KBM-7 (cell line): ENCODE measurements at places on chromosomes 2 and 18.
A peak's percentile ranks its signal among the peaks of the same experiment; 100 is the strongest.

- no peak for DNase-seq
Observed at GRCh38 chr2:232893834-232894233, 23.8 kb downstream of the SNORC start.

DNA sequence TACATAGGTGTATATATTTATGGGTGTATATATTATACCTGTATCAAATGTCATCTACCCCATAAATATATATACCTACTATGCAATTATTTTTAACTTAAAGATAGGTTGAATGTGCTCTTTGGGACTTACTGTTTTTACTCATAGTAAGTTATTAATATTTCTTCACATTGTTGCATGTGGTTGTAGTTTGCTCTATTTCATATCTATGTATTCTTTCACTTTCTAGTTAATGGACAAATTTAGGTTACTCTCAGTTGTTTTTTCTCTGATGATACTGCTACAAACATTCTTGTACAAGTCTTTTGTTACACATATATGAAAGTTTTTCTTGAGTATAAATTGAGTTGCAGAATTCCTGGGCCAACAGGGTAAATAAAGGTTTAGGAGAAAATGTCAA lies 601.8 kb upstream of the ID2 start:
- DNase-seq: no peak

GRCh38 chr18:68219872-68220271 lies 495.0 kb downstream of the TMX3 start:
- DNase-seq: no peak

GRCh38 chr2:173298536-173299097 lies 56.1 kb upstream of the CDCA7 start:
- DNase-seq: no peak

GRCh38 chr2:218029366-218030360 lies 26.9 kb upstream of the TNS1 start:
- DNase-seq: no peak

GRCh38 chr2:177549171-177549570 lies 156.6 kb downstream of the AGPS start:
- no peak for DNase-seq

DNA sequence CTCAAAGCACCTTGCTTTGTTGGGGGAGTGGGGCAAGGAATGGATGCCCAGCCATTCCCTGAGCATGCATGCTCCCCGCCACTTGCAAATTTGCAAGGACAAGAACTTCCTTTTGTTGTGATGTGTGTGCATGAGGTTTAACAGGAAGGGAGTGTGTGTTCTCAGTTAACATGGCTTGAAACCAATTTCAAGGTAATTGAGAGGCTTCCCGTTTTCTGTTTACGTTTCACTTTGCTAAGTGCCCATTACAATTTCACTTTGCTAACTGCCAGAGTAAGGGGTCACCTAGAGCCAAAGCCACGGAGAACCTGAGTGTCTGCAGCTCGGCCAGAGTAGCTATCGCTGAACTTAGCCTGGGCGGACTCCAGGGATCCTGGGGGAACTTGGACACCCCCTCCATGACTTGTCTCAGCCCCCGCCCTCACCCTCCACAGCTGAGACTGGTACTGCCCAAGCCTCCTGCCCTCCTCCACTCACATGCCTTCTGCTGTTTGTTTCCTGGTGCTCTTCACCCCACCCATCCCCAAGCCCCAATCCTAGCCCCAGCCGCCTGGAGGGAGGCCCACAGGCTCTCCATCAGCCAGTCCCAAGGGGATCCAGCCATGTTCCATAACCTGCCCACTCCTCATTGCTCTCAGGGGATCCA lies 53.6 kb upstream of the LAPTM4A start:
- DNase-seq: peak; percentile 75

- peak; percentile 15 for DNase-seq
Observed at GRCh38 chr18:48100651-48101165, 170.2 kb upstream of the SMAD2 start.

DNA sequence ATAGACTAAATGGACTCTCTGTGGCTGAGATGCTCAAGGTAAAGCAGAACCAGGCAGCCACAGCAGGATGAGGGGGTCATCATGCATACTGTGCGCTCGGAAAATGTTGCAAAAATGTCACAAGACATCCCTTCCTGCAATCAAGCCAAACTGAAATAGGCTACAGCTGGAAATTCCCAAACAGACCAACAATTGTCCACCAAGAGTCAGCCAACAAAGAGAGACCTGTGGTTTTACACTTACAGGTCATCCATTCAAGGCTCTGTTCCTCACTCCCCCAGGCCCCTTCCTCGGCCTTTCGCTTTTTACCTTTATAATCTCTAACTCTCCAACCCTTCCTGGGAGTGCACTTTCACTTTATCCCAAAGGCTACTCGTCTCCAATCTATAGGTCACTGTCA lies 1066.9 kb downstream of the TSN start:
- no peak for DNase-seq

- no peak for DNase-seq
Observed at GRCh38 chr2:72625366-72625765, 200.5 kb downstream of the EXOC6B start.

DNA sequence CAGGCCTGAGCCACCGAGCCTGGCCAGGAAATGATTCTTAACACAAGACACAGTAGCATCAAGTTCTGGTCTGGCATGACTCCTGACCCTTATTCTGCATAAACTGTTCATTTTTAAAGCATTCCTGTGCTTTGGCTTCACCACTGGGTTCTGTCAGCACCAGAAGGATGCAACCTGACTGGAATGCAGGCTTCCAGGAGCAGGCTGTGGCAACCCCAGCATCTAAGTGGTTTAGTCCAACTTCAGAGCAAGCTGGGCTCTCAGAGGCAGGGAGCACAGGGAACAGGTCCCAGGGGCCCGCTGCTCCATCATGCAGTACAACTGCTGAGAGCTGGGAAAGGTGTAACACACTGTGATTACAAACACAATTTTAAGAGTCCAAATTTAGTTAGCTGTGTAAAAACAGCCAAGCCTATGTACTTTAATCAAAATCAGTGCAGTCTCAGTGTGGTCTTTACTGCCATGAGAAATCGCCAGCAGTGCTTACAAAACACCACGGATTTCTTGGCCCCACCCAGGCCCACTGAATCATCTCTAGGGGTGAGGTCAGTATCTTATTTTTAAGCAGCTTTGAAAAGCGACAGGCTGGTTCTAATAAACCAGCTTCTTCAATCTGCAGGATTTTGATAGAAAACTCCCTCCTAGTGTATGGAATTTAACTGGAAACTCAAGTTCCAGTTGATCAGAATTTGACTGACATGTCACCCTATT lies 44.4 kb upstream of the TMEM182 start:
- no peak for DNase-seq

DNA sequence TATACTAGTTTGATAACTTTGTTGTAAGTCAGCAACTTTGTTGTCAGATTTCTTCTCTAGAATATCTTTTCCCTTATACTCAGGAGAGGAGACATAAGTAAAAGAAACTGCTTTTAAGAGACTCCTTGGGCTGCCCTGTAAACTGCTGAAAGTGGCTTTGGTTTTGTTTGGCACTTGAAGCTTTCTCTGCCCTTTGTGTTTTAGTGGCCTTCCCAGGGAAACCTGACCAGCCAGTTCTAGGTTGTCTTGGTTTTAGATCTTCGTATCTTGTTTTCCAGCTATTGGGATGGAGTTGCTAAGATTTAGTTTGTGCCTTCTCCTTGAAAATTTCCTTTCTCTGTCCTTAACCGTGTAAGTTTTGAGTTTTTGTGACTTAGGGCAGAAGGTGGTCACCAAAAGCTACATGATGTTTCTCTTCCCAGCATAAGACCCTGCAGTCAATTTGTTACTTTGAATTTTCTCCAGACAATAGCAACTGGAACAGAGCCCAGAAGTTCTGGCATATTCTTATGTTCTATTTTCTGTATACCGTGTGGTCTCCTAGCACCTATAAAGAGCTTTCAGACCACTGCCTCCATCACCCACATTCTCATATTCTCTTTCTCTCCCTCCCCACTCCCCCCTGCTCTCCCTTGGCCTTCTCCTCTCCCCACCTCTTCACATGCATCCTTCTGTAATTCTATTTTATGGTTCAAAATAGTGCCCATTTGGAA lies 81.1 kb downstream of the BOLA3 start:
- DNase-seq: no peak

DNA sequence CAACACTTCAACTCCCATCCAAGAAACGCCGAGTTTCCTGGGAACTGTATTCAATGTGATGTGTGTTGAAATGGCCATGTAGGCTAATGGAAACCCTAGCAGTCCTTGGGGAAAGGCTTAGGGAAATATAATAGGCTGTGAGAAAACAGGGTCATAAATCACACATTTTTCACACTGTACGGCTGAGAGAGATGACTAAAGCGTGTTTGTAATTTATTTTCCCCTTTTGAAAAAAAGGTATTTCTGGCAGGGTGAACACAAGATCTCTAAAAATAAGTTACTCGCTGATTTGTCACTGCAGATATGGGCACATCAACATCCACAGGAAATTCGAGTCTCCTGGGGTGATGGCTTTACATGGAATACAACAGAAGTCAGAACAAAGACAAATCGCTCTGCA lies 109.6 kb upstream of the ST6GAL2 start:
- no peak for DNase-seq

GRCh38 chr18:58045242-58046092 lies 1.4 kb downstream of the NEDD4L start:
- no peak for DNase-seq

GRCh38 chr2:6920743-6921064 lies 3.5 kb downstream of the RNF144A start:
- no peak for DNase-seq

DNA sequence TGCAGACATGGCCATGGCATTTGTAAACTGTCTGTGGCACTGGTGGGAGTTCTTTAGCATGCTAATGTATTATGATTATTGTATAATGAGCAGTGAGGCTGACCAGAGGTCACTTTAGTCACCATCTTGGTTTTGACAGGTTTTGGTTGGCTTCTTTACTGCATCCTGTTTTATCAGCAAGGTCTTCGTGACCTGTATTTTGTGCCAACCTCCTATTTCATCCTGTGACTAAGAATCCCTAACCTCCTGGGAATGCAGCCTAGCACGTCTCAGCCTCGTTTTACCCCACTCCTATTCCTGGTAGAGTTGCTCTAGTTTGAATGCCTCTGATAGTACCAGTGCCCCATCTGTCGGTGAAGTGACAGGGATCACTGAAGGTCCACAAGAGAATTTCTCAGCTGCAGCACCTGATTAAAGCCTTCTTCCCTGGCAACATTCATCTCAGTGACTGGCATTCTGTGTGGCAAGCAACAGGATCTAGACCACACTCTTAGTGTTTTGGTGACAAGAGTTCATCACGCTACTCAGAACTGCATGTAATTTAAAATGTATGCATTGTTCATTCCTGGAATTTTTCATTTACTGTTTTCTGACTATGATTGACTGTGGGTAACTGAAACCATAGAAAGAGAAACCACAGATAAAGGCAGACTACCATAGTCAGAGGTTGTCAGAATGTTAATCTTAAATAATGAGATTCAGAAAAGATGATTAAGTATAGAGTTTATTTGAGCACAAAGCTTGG lies 43.0 kb upstream of the GPR39 start:
- no peak for DNase-seq

GRCh38 chr2:223469270-223470046 lies 132.7 kb downstream of the SCG2 start:
- no peak for DNase-seq

DNA sequence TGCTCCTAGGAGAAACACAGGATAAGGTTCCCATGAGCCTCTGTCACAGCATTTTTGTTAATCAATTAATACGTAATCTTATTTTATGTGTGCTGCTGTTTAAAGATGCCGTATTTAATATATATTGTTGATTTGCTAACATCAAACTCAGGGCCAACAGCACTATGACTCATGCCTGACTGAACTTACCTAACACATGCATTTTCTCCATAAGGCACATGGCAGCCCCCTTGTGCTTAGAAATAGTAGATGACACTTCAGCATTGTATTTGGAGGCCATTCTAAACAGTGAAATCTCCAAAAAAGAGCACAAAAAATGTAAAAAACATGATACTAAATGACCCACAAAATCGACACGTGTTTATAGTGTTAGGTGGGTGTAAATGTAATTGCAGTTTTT lies 314.8 kb downstream of the MYCN start:
- no peak for DNase-seq
